Tibial nerve (tissue), 4 donors: ENCODE measurements at places on chromosomes 7 and 10.

GRCh38 chr7:73758581-73759138, 11.4 kb downstream of the CLDN3 start:
- H3K27me3 ChIP-seq = no peaks in the 10 kb centered on the region
- H3K27ac ChIP-seq = no peak overlapping the region
- no peaks in the 10 kb centered on the region for H3K36me3 ChIP-seq
- no peak overlapping the region for H3K4me3 ChIP-seq
- no peak for DNase-seq

DNA sequence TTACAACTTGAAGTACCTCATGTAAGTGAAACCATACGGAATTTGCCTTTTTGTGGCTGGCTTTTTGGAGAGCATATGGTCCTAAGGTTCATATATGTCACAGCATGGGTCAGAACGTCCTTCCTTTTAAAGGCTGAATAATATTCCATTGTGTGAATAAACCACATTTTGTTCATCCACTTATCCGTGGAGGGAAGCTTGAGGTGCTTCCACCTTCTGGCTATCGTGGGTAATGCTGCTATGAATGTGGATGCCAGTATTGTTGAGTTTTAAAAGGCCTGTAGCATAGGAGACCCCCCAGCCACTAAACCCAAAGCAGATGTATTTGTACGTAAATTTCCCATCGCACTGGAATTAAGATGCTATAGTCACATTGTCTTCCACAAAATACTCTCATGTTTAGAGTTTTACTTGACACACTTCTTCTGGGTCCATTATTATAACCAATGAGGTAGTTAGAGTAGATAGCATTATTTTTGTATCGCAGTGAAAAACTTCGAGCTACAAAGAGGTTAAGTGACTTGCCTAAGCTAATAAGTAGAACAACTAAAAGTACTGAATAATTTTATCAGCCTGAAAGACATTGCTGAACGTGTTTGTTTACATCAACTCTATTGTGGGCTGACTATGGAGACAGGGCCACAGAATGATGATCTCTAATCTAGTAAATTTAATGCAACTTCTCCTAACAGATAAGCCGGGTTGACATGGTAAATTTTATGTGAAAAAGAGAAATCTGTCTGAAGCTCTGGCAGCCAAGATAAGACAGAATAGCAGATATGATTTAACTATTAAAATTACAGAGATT, 183.0 kb upstream of the CTBP2 start:
- DNase-seq = no peak
- H3K36me3 ChIP-seq = no peaks in the 10 kb centered on the region
- no peak overlapping the region for H3K27ac ChIP-seq

DNA sequence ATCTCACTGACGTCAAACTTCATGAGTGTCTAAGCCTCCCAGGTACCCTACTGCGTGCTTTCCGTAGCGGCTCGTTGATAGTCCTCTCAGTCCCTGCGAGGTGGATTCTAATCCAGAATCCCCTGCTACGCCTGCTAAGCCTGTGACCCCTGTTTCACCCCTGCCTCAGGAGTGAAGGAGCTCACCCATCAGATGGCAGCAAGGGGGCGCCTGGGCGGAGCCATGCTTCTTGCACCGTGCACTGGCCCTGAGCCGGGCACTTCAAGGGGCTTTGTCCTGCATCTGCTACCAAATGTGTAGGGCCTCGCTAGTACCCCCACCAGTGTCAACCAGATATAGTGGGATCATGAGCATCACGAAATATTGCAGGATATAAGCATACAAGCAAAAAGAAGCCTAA, 918 bp upstream of the STRA8 start:
- no peak overlapping the region for H3K27ac ChIP-seq
- H3K4me1 ChIP-seq = no peaks in the 10 kb centered on the region
- no peaks in the 10 kb centered on the region for H3K36me3 ChIP-seq
- DNase-seq = no peak
- H3K27me3 ChIP-seq = no peaks in the 10 kb centered on the region

DNA sequence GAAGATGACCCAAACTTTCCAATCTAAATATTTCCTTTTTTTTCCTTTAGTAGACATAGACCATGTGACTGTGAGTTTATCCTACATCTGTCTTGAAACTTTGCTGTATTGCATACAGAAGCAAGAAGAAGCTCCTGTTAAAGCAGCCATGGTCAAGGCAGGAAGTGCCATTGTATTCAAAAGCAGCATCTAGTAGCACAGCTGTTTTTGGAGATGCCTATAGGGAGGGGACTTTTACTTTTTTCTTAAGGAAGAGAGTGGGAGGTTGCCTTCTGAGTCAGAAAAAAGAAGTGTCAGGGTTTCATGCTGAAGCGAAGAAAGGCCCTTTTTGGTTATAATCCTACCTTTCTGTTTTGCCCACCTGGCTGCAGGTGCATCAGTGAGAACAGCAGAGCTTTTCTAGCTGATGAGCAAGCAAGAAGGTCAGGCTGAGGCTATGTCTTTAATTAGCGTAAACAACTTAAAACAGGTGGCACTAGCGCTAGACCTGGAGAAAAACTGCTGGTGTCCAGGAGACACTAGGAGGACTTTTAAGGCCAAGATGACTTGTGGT, 234.1 kb upstream of the AGK start:
- H3K4me1 ChIP-seq = no peaks in the 10 kb centered on the region
- no peak overlapping the region for H3K27ac ChIP-seq
- no peaks in the 10 kb centered on the region for H3K36me3 ChIP-seq
- DNase-seq = no peak

- no peaks in the 10 kb centered on the region for H3K27me3 ChIP-seq
- H3K27ac ChIP-seq = no peak overlapping the region
- no peaks in the 10 kb centered on the region for H3K36me3 ChIP-seq
- DNase-seq = no peak
These were observed 102.1 kb downstream of the CRPPA start for GRCh38 chr7:16318989-16319915.

DNA sequence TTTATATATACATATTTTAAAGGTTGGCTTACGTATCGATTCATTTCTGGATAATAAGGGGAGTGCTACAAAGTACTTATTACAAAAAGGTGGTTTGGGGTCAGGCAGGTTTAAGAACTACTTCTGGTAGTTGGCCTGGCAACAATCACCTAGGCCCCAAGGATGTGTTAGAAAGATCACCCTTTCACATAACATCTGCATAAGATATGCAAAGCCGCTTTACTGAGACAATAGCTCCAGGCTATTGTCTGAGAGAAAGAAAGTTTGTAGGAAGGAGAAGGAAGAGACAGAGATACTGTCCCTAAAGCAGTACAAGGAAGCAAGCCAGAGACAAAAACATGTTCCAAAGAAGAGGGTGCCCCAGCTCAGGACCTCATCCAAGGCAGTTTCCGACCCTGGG, 6.2 kb downstream of the PAXIP1 start:
- no peak for DNase-seq
- no peaks in the 10 kb centered on the region for H3K27me3 ChIP-seq
- peaks cover 6% of the 10 kb centered on the region for H3K4me1 ChIP-seq
- no peak overlapping the region for H3K4me3 ChIP-seq
- no peak overlapping the region for H3K27ac ChIP-seq

GRCh38 chr10:79139124-79139835, 70.5 kb downstream of the ZMIZ1 start:
- no peak overlapping the region for H3K4me3 ChIP-seq
- H3K27ac ChIP-seq = peak overlapping the region; percentile 41
- no peaks in the 10 kb centered on the region for H3K27me3 ChIP-seq
- H3K36me3 ChIP-seq = no peaks in the 10 kb centered on the region
